GM12891 (cell line): ENCODE measurements at places on chromosomes 2 and 18.

DNA sequence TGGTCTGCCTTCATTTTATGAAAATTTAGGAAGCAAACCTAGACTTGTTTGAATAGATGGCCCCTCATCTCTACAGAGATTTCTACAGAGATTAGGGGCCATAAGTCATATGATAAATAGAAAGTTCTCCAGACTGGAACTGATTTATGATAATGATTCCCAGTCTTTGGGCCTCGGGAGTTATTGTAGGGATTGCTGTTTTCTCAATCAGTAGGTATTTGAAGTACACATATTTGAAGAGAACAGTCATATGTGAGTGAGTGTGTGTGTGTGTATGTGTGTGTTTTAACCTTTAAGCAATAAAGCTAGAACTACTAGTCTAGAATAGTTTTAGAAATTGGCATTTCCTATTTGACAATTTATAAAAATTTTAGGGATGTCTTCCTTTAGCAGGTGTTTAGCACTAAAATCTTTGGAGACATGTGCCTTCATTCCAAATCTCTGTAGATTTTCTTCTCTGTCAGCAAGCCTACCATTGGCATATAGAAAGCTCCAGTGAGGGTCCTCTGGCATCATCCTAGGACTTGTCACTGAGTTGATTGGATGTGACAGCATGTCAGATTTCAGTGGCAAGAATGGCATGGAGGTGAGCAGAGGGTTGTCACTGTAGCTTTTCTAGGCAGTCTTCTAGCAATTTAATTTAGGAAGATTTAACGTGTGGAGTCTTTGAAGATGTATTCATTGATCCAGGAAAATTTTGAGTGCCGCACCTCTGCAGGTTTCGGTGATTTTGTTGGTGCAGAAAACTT is 71.2 kb downstream of the MYO1B start:
- no peak for DNase-seq

- DNase-seq = no peak
These were observed 187.6 kb downstream of the ZNF521 start for GRCh38 chr18:25164211-25164847.

DNA sequence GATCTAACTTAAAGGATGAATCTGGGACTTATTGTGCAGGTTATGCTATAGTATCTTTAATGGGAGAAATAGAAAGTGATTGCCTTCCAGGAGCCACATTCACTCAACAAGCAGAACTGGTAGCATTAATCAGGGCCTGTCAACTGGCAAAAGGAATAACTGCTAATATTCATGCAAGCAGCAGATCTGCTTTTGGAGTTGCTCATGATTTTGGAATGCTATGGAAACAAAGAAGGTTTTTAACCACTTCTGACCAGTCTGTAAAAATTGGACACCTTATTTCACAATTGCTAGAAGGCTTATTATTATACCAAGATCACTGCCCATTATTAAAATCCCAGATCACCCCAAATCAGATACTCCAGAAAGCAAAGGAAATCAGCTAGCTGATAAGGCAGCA is 200.4 kb downstream of the MREG start:
- DNase-seq = no peak

GRCh38 chr18:55406451-55406991 is 181.5 kb downstream of the TCF4 start:
- DNase-seq = no peak

GRCh38 chr2:201218780-201219179 is 35.8 kb downstream of the CASP10 start:
- no peak for DNase-seq

GRCh38 chr2:195686564-195686963 is 29.5 kb downstream of the SLC39A10 start:
- DNase-seq = no peak

GRCh38 chr2:9780368-9781130 is 62.7 kb upstream of the TAF1B start:
- no peak for DNase-seq

DNA sequence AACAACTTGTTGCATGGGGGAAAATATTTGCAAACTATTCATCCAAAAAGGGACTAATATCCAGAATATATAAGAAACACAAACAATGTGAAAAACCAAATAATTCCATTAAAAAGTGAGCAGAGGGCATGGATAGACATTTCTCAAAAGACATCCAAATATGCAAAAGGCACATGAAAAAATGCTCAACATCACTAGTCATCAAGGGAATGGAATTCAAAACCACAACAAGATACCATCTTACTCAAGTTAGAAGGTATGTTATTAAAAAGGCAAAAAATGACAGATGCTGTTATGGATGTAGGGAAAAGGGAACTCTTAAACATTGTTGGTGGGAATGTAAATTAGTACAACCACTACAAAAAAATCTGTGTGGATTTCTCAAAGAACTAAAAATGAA is 396.5 kb downstream of the CCDC85A start:
- no peak for DNase-seq

GRCh38 chr18:79422022-79422782 is 26.5 kb downstream of the NFATC1 start:
- no peak for DNase-seq

GRCh38 chr2:43284967-43285366 is 58.6 kb upstream of the ZFP36L2 start:
- no peak for DNase-seq

GRCh38 chr2:63680455-63680854 is 91.7 kb downstream of the MDH1 start:
- no peak for DNase-seq

DNA sequence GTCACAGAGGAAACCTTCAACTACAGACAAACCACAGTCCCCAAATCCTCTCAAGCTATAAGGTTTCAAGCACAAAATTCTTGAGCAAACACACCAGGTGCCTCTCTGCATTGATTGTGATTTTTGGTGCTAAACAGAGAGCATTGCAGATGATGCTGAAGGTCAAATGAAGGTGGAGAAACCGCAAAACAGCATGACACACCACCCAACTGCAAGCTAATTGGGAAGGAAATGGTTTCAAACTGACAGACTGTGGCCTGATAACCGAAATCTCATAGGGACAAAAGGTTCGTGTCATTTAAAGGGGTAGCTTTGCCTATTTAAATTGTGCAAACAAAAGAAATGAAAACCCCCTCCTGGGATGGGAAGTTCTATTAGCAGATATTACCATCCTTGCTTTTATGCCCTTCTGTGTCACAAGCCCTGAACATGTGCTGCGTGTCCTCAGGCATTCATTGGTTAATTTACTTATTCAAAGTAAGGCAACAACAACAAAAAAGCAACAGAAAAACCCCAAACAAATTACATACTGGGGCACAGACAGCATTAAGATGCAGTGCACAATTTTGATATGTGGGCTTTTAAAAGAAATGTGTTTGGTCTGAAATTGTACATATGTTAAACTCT is 154.9 kb downstream of the AQP4 start:
- peak; percentile 12 for DNase-seq

- no peak for DNase-seq
These were observed at the start of gene TEKT4 for GRCh38 chr2:94871226-94872087. Gene TEKT4 (plus strand): TSS chr2:94871430. CDS start chr2:94871580, 150 bp downstream.

GRCh38 chr2:163247847-163248220 is 409.3 kb upstream of the KCNH7 start:
- no peak for DNase-seq

GRCh38 chr2:204900487-204900886 is 355.2 kb downstream of the PARD3B start:
- no peak for DNase-seq

- DNase-seq = no peak
These were observed 284.0 kb upstream of the CWC22 start for GRCh38 chr2:180291060-180291459.

DNA sequence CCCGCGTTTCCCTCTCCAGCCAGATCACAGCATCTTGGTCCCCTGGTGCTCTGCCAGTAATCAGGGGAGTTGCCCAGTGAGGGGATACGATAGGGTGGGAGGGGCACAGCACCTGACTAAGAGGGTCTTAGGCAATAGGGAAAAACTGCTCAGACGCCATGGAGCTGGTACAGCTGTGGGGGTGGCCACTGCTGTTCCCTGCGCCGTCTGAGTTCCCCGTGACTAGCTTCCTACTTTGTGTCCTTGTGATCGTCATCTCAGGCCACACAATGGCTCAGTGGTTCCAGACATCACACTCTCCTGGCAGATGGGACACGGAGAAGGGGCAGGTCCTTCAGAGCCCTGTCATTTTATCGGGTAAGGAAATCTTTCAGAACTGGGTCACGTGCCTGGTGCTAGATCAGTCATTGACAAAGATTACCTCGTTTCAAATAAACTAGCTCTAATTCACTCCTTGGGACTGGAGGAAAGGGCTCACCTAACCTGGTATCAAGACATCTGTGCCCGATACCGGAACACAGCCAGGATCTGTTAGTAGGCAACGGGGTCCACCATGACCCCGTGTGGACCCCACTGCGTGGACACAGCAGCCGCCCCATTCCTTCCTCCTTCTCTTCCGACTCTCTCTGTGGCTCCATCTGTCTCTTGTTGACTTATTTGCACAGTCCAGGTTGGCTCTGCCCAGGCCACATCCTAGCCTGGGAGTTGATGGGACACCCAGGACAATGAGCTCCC is 101.6 kb downstream of the PTGR3 start:
- DNase-seq = no peak

GRCh38 chr2:181054256-181054655 is 73.9 kb downstream of the UBE2E3 start:
- DNase-seq = no peak

DNA sequence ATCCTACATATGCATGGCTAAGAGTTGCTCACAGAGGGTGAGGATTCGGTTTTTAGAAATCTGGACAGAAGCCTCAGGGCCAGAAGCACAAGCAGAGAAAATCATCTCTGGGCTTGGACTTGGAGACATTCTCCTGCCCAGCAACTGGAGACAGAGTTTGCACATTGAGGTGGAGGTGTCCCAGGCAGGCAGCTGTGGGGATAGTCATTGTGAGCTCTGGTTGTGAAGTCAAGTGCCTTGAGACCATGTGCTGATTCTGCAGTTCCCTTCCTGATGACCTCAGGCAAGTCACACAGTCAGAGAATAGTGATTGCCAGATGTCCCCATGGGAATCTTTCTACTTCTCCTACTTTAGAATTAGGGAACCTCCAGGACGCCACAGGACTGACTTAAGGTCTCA is 108.4 kb upstream of the LDAH start:
- DNase-seq = no peak

DNA sequence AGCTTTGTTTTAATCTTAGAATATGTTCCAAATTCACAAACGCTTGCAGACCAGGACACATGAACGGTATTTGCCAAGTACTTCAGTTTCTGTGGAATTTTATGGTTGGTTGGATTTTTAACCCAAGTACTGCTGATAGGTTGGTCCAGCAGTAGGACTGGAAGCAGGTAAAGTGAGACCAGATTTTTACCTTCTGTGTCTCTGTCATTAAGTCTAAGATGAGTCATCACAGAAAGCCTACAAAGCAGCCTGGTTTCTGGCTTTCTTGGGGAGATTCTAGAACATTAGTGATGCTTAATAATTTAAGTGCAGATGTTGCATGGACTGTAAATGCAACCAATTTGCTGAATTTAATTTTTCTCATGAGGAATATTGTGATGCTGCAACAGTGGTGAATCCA is 100.5 kb downstream of the SCG2 start:
- DNase-seq = no peak

- DNase-seq = no peak
These were observed 30.5 kb upstream of the SNORC start for GRCh38 chr2:232839411-232840079.

DNA sequence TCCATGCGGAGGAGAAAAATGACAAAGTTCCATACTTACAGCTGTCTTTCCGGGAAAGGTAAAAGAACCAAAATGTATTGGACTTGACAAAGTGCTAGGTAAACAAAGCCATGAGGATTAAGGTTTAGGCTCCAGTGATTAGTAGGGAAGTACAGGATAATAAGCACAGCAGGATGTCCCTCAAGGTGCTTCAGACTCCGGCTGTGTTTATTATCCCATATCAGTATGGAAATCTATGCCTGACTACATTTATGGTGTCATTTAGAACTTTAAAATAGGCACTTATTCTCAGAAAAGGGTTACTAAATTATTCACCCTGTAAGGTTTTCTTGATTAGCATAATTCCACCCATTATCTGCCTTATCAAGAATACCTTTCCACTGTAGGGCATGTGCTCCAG is 136.3 kb upstream of the CCDC68 start:
- no peak for DNase-seq

DNA sequence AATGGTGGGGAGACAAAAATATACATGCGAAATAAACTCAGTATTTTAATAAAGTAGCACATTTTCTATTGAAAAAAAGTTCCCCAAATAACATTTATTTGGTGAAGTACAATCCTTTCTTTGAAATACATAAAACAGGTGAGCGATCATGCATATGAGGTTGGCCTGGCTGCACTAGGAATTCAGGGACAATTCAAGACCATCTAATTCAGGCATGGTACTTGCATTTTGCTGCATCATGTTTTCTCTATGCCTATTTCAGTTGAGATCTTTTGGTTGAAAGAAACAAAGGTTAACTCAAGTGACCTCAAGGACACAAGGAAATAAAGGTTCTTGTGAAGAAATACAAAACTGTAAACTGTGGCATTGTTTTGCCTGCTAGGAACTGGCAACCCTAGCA is 19.8 kb upstream of the TAF4B start:
- DNase-seq = no peak

DNA sequence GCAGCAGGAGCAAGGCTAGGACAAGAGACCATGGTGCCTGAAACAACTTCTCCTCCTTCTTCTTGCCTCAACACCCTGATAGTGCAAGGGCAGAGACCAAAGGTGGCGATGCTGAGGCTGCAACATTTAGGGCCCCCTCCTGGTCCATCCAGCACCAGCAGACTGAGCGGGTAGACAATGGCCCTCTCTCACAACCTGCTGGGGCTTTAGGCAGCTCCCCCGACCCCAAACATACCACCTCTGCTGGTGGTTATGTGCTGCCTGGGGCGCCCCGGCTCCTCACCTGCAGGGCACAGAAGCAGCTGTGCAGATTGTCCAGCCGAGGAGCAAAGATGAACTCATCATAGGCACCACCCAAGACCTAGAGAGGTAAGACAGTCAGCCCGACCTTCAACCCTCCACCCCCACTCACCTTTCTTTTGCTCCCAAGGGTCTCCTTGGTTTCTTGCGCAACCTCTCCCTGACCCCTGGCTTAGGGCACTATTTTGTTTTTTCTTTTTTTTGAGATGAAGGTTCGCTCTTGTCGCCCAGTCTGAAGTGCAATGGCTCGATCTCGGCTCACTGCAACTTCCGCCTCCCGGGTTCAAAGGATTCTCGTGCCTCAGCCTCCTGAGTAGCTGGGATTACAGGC is 3.5 kb downstream of the DNPEP start:
- DNase-seq = no peak

- DNase-seq = no peak
These were observed 135.3 kb downstream of the INSIG2 start for GRCh38 chr2:118223511-118223991.
